ENCODE measurements at places on chromosomes 12 and 14.

GRCh38 chr12:96980991-96981414 lies 73.9 kb downstream of the NEDD1 start:
- no peak for DNase-seq

DNA sequence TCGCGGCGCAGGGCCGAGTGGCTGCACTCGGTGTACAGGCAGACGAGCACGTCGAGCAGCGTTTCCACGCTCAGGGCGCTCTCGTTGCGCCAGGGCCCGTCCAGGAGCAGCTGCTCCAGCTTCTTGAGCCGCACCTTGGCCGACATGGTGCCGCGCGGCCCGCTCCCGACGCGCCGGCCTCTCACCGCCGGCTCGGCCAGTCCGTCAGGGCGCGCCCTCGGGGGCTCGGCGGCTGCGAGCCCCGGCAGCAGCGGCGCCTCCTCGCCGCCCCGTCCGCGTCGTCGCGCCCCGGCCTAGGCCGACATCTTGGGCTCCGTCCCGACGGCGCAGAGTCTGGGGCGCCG lies 349 bp downstream of the CDC42BPB start:
- DNase-seq, result no peak

GRCh38 chr14:96905825-96906224 lies 108.6 kb downstream of the VRK1 start:
- no peak for DNase-seq

DNA sequence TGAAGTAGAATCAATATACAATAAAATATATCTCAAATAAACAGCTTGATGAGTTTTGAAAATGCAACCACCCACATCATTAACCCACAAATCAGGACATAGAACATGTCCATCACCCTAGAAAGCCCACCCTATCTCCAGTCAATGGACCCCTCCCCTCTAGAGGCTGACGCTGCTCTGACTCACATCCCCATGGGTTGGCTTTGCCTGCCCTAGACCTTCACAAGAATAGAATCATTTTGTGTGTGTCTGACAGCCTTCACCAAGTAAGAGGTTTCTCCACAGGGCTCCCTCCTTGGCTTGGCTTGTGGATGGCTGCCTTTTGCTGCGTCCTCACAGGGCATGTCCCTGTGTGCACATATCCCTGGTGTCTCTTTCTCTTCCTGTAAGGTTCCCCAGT lies 250.2 kb upstream of the RTL1 start:
- no peak for DNase-seq

GRCh38 chr12:13176256-13176655 lies 20.3 kb upstream of the EMP1 start:
- DNase-seq, result no peak

DNA sequence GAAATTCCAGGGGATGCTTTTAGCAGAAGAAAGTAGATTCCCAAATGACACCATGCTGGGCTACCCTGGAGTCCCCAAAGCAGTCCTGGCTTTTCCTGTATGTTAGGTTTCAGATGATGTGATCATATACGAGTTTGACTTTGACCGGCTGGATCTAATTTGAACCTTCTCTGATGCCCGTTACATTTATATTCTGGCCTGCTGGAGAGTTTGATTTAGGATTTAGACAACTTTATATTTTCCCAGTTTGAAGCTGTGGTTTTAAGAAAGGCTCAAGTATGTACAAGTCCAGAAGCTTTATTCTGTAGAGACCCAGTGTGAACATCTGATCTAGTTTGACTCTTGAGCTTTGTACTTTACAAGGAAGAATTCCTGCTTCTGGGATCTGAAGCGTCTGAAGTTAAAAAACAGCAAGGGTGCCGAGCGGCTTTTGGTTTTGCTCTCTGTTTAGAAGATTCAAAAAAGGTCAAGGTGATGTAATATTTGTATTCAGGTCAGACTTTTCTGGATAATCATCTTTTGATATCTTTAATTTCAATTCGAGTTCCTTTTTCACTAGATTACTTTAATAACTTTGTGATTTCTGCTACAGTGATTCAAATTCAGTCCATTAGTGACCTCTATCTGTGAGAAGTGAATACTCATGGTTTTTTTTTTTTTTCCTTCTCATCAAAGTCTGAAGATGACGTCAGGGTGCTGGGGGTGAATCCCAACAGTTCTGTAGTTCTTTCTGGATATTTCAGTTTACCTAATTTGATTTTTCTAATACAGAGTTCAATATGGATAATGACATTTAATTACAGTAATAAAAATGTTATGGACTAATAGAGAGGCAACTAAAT lies 6.3 kb downstream of the FLRT2 start:
- peak; percentile 42 for DNase-seq

DNA sequence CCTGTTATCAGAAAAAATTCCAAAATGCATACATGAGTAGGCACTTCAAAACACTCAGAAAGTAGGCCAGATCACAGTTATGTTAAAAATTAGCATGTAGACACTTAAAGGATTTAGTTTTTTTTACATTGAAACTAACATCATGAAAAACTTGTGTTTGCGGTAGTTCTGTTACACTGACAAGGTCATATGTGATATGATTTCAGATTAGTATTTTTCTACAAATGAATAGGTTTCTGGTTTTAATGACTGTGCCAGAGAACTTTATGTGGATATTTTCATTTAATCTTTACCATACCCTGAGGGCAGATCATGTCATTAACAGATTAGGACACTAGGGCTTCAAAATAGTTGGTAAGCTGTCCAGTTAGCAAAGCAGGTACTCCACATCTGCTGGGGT lies 20.7 kb downstream of the YARS2 start:
- no peak for DNase-seq
